ENCODE measurements at places on chromosomes 4 and X. TPM values are rescaled to one million over a fixed set of nuclear protein-coding genes. Genes with fewer than 3 reads are reported as not detected.

- H3K36me3 ChIP-seq: no peaks in the 10 kb centered on the region
- H3K4me1 ChIP-seq: peaks cover 18% of the 10 kb centered on the region
- peaks cover 38% of the 10 kb centered on the region for H3K27me3 ChIP-seq
Measured at GRCh38 chr4:89837385-89837992, 528 bp upstream of the SNCA start.

GRCh38 chr4:170030121-170030520, 3.9 kb upstream of the MFAP3L start:
- DNase-seq: no peak
- H3K4me1 ChIP-seq: no peaks in the 10 kb centered on the region
- no peaks in the 10 kb centered on the region for H3K36me3 ChIP-seq
- no peak overlapping the region for H3K4me3 ChIP-seq
- no peaks in the 10 kb centered on the region for H3K27me3 ChIP-seq

DNA sequence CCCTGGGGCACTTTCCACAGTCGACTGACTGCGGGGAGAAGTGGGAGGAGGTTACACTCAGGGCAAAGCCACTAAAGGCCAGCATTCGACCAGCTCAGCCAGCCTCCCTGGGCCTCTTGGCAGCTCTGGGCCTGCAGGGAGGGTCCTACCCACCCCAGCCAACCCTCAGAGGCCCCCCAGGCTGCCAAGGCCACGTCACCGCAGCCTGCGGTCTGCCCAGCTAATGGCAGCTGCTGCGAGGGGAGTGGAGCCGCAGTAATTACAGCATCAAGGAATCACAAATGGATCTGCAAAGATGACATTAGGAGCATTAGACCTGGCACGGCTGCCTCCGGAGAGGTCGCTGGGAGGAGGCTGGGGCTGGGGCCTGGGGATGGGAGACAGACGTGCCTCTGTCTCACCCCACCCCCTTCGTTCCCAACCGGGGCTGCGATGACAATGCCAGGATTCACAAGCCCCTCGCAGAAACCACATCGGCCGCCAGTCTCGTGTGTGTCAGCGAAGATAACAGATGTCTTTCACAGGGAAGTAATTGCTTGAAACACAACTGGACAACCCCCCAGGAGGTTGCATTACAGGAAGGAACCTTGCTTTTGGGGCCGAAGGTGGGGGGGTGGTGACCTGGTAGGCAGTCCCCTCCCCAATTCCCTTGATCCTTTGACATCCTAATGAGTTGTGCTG, 367.6 kb downstream of the BCOR start:
- H3K27ac ChIP-seq: no peak overlapping the region
- H3K36me3 ChIP-seq: no peaks in the 10 kb centered on the region
- no peak overlapping the region for H3K4me3 ChIP-seq

SRPX gene
- 70.9 TPM for polyA plus RNA-seq

SPRY1 gene
- 42.2 TPM for polyA plus RNA-seq

RAB41 gene
- not detected for polyA plus RNA-seq

Measured in heart right ventricle (tissue), 16 donors.